ENCODE measurements at places on chromosomes 1 and 21. TPM values are rescaled to one million over a fixed set of nuclear protein-coding genes. Genes with fewer than 3 reads are reported as not detected.
A peak's percentile ranks its signal among the peaks of the same experiment; 100 is the strongest.

The NR5A2 gene
- 1.5 TPM for total RNA-seq

The MYOG gene
- total RNA-seq = not detected

The TARDBP gene
- total RNA-seq = 196 TPM

The TCHHL1 gene
- not detected for total RNA-seq

The BMP8B gene
- total RNA-seq = 6.7 TPM

The RHD gene
- not detected for total RNA-seq

The FAM151A gene
- total RNA-seq = not detected

The ALDH4A1 gene
- total RNA-seq = 29.9 TPM

The GRIK1 gene
- total RNA-seq = 0.27 TPM

The TDRD5 gene
- total RNA-seq = 1.8 TPM

The PRDM16 gene
- total RNA-seq = 28.9 TPM

The HMGCL gene
- total RNA-seq = 49.7 TPM

The ZNF281 gene
- 12.0 TPM for total RNA-seq

GRCh38 chr1:179871940-179872339, 5.7 kb downstream of the TOR1AIP2 start:
- DNase-seq = no peak

DNA sequence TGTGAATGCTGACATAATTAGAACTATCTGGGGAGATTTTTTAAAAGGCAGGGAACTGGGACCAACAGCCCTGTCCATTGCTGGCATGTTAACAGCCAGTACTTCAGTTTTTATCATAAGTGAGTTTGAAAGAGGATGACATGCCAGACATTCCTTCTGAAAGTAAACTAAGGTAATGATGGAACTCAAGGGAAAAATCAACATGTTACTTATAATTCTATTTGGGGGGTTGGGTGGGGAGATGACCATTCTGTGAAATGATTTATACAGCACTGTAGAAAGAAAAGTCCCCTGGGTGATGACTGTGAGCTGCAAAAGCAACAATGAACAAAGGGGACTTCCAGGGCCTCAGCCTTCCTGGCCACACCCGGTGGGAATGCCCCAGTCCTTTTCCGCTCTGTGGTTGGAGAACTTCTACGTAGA, 5.4 kb upstream of the LAMC2 start:
- peak; percentile 69 for DNase-seq

GRCh38 chr1:182359645-182360044, 31.9 kb downstream of the GLUL start:
- DNase-seq = no peak

DNA sequence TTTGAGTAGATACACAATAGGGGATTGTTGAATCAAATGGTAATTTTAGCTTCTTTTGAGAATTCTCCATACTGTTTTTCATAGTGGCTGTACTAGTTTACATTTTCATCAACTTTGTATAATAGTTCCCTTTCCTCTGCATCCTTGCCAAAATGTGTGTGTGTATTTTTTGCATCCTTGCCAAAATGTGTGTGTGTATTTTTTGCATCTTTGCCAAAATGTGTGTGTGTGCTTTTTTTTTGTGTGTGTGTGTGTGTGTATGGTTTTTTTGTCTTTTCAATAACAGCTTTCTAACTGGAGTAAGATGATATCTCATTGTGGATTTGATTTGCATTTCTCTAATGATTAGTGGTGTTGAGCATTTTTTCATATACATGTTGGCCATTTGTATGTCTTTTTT, 105.4 kb downstream of the ATP6V1G3 start:
- no peak for DNase-seq

- no peak for DNase-seq
Observed at GRCh38 chr1:201551877-201552731, 13.2 kb downstream of the NAV1 start.

DNA sequence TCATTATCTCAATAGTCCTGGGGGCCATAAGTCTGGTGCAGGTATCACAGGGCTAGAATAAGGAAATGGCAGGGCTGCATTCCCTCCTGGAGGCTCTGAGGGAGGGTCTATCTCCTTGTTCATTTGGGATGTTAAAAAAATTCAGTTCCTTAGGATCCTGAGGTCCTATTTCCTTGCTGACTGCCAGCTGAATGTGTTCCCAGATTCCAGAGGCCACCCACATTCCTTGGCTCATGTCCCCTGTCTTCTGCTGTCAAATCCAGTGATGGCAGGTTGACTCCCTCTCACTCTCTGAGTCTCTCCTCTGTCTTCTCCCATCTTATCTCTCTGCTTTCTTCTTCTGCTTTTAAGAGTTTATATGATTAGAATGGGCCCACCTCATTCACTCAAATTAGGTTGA, 400.6 kb downstream of the PTPRU start:
- DNase-seq = no peak

- DNase-seq = no peak
Observed at GRCh38 chr21:34227386-34227852, 136.4 kb upstream of the KCNE2 start.

GRCh38 chr1:152926091-152926490, 17.7 kb downstream of the IVL start:
- no peak for DNase-seq

DNA sequence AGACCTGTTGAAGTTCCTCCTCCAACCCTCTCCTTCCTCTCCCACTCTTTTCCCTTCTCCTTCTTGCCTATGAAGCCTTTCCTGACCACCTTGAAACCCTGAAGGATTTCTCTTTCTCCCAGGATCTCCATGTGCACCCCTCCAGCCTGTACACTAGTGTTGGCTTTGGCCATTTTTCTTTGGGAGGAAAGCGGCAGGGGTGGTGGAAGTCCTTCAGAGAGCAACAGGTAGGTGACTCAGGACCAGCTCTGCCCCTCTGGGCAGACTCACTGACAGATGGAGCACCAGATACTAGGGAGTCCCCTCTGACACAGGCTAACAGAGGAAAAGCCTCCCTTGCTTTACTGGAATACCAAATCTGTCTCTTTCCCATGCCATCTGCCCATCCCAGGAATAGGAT, 4.6 kb downstream of the SLC26A9 start:
- no peak for DNase-seq

- DNase-seq = no peak
Observed at GRCh38 chr1:52520148-52520547, 32.7 kb downstream of the TUT4 start.

DNA sequence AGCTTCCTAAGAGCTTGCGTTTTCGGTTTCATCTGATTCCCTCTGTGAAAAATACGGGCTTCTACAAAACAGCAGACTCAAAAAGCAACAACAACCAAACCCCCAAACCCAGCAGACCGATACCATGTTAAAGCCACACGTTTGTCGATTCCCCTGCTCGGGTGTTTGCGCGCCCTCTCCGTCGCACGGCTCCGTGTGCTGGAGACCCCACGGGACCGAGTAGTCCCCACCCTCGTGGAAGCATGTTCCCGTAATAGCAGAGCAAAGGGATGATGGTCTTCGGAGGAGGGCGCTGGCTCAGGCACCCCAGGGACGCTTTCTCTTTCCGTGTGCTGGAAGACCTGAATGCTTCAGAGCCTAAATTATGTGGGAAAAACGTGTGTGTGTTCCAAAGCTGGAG, 42.7 kb downstream of the AGPAT3 start:
- no peak for DNase-seq

- peak; percentile 84 for DNase-seq
Observed at GRCh38 chr1:110003747-110004428, 19.3 kb downstream of the AHCYL1 start.

DNA sequence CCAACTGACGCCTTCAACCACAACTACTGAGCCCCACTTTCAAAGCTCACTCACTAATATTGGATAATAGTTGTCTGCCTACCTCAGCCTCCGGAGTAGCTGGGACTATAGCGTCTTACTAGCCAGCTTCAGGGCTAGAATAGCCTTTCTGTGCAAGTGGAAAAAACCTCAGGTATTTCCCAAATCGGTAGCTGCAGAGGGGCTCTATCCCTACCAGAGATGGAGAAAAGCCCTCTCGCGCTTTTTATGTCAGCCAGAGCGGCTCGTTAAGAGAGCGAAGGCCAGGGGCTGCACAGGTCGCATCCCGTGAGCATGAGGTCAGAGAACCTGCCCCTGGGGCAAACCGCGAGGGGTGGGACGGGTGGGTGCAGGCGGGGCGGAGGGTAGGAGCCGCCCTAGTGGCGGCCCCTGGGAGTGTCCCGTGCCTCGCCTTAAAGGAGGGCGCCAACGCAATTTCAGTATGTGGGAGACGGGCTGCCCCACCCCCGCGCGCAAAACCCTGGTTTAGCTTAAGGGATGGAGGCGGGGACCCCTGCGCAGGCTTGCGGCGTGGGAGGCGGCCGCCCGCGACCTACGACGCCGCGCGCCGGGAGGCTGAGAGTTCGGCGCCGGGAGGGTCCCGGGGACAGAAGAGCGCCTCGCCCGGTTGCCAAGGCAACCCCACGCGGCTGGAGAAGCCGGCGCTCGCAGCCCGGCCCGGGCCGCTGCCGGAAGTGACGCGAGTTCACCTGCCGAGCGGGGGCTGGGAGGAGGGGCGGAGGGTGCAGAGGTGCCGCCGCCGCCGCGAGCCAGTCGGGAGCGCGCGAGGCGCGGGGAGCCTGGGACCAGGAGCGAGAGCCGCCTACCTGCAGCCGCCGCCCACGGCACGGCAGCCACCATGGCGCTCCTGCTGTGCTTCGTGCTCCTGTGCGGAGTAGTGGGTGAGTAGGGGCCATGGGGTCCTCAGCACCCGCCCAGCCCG, at the start of gene CXADR:
CXADR (plus strand) TSS at position 791 of the 961 bp plus-strand sequence; CDS start at position 878, 87 bp downstream.
- DNase-seq = peak; percentile 95

- no peak for DNase-seq
Observed at GRCh38 chr1:197954718-197955418, 37.7 kb downstream of the LHX9 start.

- no peak for DNase-seq
Observed at GRCh38 chr1:82387012-82387366, 586.3 kb downstream of the ADGRL2 start.

DNA sequence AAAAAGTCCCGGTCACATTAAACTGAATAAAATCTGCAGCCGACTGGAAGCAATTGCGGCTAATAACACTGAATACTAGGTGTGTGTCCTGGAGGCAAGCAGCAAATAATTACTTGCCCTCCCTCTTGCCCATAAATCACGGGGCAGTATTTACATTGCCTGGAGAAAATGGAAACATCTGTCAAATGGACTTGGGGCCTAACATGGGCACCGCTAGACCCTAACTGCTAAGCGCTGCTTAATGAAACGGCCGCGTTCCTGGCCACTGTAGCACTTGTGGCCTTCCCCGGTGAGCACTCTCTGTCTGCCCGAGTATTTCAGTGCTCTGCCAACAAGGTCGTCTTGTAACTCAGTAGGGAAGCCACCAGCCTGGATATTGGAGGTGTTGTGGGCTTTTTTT, 23.9 kb upstream of the KNCN start:
- no peak for DNase-seq

Data from thyroid gland (tissue), 4 donors.